ENCODE measurements at places on chromosomes 1 and 21.

- DNase-seq: no peak
Measured at GRCh38 chr1:210882414-210883221, 251.3 kb downstream of the KCNH1 start.

DNA sequence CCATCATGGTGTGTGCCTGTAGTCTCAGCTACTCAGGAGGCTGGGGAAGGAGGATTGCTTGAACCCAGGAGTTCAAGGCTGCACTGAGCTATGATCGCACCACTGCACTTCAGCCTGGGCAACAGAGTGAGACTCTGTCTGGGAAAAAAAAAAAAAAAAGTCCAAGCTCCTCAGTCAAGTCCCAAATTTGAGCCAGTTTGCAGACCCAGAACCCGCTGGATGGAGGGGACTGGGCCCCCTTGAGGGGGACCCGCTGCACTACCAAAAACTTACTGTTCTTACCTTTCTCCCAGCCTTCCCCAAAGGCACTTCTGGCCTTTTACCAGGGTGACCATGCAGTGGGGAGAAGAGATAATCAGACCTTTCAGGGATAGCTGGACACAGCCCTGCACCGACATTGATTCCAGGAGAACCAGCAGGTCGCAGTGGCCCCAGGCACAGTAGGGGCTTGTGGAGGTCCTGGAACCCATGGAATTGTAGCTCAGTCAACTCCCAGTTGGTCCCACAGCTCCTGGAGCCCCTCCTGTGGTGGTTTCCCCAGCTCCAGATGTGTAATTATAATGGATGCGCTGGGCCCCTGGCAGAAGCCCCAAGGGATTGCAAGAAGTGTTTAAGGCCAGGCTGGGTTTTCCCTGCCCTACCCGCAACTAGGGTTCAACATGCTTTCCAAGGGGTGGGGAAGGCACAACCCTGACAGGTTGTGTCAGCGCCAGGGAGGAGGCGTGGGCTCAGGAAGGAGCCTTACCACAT lies 4.1 kb upstream of the WNT9A start:
- peak; percentile 31 for DNase-seq

DNA sequence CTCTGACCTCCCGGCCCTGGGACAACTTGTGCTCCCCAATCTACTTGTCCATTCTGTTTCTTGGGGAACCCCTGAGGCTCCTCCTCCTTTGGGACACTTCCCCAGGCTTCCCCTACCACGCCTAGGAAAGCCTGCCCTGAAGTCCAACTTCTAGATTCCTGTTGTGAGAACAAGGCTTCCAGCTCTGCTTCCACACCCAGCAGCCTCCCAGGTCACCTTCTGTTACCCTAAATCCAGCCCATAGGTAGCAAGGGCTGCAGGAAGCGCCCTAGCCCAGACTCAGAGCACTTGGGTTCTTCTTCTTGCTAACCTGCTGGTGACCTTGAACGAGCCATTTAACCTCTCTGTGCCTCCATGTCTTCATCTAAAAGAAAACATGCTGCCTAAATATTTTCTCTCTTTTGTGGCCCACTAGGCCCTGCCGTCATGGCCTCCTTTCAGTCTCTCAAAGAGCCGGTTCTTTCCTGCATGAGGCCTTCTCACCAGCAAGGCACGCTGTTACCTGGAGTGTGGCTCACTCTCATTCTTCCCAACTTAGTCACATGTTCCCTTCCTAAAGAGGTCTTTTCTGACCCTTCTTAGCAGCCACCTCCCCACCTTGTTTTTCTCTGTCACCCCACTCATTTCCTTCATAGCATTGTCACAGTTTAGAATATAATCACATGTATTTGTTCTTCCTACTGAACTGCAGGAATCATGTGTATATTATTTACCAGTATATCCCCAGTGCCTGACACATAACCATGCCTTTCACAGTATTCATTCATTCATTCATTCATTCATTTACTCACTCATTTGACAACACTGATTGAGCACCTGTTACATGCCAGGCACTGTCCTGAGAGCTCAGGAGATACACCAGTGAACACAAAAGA lies 1.4 kb downstream of the CAPN2 start:
- no peak for DNase-seq

GRCh38 chr1:23718482-23718881 lies 24.8 kb upstream of the ELOA start:
- DNase-seq: no peak

DNA sequence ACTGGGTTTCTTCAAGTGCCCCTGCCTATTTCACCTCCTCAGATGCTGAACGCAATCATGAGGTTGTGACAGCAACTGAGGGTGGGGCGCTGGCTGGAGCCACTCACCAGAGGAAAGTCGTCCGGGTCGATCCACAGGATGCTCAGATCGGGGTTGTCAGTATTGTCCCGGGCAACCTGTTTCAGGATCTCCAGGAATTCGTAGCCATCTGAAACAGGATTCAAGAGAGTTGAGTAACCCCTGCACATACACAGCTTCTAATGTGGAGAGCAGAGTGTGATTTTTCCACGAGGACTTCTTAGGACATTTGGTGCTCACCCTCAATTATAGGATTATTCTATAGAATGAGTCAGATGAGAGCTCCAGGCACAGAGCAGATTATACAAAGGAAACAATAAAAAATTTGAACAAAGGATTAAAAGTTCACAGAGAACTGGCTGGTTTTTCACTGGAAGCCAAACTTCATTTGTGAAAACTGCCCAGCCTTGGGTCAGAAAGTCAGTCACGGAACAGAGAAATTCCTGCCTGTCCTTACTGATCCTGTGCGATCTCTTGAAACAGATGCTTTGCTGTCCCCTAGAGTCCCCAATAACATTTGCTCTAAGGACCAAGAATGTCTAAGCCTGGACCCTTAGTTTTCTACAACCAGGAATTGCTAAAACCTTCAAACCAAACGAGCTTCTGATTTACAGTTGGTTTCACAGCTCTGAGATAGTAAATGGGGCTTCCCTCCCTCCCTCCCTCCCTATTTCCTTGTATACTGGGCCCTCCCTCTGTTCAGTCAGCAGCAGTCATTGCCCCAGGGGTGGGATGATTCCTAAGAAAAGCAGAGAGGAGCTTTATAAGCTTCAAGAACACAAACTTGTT lies 63.2 kb downstream of the CASQ2 start:
- no peak for DNase-seq

GRCh38 chr1:4689271-4689935 lies 35.0 kb downstream of the AJAP1 start:
- no peak for DNase-seq

DNA sequence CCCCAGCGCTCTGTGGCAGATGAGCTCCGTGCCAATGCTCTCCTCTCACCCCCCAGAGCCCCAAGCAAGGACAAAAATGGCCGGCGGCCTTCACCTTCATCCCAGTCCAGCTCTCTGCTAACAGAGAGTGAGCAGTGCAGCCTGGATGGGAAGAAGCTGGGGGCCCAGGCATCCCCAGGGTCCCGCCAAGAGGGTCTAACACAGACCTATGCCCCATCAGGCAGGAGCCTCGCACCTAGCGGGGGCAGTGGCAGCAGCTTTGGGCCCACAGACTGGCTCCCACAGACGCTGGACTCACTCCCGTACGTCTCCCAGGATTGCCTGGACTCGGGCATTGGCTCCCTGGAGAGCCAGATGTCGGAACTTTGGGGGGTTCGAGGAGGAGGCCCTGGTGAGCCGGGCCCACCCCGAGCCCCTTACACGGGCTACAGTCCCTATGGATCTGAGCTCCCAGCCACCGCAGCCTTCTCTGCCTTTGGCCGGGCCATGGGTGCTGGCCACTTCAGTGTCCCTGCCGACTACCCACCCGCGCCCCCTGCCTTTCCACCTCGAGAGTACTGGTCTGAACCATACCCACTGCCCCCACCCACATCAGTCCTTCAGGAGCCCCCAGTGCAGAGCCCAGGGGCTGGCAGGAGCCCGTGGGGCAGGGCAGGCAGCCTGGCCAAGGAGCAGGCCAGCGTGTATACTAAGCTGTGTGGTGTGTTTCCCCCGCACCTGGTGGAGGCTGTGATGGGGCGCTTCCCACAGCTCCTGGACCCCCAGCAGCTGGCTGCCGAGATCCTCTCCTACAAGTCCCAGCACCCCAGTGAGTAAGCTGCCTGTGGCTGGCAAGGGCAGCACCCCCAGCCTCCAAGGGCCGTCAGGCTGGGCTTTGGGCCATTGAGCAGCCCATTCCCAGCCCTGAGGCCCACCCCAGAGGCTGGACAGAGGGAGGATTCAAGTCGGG lies 8.7 kb downstream of the ZC3H12A start:
- DNase-seq: no peak

DNA sequence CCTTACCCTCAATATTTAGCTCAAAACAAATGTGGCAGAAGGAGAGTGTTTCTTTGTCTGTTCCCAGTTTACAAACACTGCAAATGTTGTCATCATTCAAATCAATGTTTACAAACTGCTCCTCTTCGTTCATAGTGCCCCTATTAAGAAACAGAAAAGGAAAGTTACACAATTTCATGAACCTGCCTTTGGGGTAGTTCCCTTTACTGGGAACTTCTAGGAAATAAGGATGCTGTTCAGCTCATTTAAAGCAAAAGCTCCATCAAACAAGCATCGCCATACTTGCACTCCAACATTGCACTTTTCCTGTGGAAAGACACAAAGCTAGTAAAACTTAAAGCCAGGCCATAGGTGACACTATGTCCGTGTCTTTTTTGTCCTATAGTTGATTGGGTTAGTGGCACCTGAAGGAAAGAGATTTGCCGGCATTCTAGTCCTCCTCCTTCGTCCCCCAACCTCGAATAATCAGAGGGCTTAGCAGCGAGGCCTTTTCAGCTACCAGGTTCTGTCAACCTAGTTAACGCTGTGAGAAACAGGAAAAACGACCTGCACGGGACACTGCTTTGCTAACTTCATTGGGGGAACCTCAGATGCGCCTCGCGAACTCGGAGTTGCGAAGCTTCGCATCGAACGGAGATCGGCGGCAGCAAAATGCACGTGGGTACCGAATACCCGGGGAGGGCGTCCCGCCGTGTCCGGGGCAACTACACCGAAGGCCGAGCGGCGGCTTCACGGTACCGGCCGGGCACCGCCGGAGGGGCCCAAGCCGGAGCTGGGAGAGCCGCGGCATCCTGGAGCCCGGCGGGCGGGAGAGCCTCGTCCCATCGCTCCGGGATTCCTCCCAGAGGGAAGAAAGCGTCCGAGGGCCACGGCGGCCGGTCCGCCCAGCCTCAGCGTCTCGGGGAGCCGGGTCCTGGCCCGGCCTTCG lies 706 bp downstream of the C21orf91 start:
- peak; percentile 61 for DNase-seq

DNA sequence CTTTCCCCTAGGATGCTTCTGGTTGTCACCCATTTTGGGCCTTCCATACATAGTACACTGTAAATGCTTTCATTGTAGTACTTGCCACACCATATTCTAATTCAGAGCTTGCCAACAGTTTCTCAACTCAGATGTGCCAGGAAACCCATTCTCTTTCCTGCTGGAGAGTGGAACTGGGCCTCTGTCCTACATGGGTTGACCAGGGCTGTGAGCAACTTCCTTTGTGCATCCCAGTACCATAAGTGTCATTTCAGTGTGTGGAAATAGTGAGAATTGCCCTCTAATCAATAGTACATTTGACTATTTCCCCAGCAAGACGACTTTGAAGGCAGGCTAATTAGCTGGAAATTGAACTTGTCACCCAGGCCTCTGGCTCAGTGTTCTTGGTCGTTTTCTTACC lies 74.8 kb downstream of the MTR start:
- DNase-seq: no peak

- DNase-seq: no peak
Measured at GRCh38 chr1:961132-961669, 817 bp downstream of the KLHL17 start.

GRCh38 chr1:30898031-30898815 lies 10.3 kb downstream of the SDC3 start:
- DNase-seq: no peak

All from lower lobe of right lung (tissue), 2 donors.